ENCODE measurements at places on chromosomes 1 and 21.

- peak; percentile 73 for DNase-seq
Observed at GRCh38 chr1:32180186-32181060, 948 bp downstream of the TXLNA start.

- DNase-seq: no peak
Observed at GRCh38 chr1:87224201-87224600, 104.5 kb upstream of the LMO4 start.

GRCh38 chr1:24020025-24020424 lies 39.9 kb upstream of the SRSF10 start:
- DNase-seq: no peak

GRCh38 chr1:242523719-242524570 lies 552 bp downstream of the PLD5 start:
- DNase-seq: peak; percentile 65

DNA sequence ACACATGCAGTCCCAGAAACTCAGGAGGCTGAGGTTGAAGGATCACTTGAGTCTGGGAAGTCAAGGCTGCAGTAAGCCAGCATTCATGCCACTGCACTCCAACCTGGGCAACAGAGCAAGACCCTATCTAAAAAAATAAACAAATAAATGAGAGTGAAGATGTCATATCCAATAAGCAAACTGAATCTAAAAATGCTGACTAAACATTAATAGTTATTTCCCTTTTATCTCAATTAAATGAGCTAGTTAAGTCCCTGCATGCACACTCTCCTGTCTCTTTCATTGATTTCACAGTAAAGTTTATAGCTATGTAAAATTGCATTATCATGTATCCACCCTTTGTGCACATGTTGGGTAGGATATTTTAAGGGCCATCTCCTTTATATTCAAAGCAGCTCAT lies 81.1 kb upstream of the L1TD1 start:
- DNase-seq: no peak

DNA sequence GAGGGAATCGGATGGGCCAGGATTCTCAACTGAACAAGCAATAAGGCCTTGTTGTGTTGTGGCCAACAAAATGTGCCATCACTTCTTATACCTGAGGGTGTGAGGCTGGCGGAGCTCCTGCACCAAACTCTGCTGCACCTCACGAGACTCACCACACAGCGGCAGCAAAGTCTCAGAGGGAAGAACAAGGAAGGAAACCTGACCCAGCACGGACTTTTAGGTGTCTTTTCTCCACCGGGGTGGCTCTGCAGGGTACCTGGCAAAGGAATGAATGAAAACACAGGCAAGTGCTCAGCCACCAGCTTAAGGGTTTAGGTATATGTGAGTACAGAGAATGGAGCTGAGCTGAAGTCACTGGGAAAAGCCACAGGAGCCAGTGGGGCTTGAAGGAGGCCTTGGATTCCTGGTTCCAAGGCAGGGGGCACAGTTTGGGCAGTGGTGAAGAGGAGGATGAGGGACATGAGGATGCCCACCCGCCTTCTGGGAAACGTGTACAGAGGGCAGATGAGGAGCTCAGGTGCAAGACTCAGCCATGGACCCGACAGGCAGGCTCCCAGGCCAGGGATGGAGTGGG lies 31.1 kb upstream of the HSD3B1 start:
- DNase-seq: peak; percentile 87

DNA sequence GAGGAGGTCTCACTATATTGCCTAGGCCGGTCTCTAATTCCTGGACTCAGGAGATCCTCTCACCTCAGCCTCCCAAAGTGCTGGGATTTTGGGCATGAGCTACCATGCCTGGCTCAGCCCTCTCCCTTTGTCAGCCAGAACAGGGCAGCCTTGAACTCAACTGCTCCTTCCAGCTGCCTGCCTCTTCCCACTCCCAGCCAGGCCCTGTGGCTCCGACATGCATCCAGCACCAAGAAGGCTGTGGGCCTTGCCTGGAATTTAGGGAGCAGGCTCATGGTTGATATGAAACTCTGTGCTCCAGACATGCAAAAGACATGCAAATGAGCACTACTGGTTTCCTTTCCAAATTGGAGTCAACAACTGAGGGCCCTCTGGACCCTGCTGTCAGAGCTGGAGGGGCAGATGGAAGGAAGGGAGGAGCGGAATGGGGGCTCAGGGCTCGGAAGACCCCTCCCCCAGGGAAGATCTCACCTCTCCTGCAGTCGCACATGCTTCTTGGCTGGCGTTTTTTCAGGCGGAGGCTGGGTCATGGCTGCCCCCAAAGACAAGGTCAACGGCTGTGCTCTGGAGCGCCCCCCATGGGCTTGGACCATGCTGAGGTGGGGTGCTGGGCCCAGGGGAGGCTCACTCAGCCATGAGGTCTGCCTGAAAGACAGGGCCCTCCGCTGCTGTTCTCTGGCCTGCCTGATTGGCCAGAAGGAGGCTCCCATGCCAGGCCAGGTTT lies 1.4 kb downstream of the PTPN7 start:
- no peak for DNase-seq

- DNase-seq: peak; percentile 36
Observed at GRCh38 chr1:116556289-116557006, 14.4 kb downstream of the CD58 start.

GRCh38 chr1:15323989-15324868 lies 77.2 kb downstream of the FHAD1 start:
- DNase-seq: peak; percentile 30

DNA sequence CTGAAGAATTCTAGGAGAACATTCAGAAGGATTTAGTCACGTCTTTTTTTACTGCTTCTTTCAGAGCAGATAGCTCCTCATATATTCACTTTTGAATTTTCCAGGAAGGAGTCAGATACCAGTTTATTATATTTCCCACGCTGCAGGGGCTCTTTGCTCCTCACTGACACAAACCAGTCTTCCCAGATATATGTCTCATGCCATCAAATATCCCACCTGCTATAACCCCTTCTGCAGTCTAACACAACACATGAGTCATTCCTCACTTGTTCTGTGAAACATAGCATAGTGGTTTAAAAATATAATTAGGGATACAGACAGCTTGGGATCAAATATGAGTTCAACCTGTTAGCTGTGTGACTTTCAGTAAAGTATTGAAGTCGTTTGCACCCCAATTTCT lies 251.7 kb upstream of the DPYD start:
- no peak for DNase-seq

DNA sequence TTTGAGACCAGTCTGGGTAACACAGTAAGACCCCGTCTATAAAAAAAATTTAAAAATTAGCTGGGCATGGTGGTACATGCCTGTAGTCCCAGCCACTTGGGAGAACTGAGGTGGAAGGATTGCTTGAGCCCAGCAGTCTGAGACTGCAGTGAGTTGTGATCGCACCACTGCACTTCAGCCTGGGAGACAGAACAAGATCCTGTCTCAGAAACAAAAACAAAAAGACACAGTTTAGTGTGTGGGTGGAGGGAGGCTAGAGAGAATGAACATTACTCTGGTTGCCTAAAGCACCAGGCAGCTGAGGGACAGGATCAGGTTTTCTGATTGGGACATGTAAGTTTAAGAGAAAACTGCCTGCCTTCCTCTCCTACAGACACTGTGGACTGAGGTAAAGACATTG lies 42.3 kb downstream of the VAMP4 start:
- no peak for DNase-seq

- DNase-seq: no peak
Observed at GRCh38 chr1:205286335-205286950, 35.1 kb downstream of the NUAK2 start.

DNA sequence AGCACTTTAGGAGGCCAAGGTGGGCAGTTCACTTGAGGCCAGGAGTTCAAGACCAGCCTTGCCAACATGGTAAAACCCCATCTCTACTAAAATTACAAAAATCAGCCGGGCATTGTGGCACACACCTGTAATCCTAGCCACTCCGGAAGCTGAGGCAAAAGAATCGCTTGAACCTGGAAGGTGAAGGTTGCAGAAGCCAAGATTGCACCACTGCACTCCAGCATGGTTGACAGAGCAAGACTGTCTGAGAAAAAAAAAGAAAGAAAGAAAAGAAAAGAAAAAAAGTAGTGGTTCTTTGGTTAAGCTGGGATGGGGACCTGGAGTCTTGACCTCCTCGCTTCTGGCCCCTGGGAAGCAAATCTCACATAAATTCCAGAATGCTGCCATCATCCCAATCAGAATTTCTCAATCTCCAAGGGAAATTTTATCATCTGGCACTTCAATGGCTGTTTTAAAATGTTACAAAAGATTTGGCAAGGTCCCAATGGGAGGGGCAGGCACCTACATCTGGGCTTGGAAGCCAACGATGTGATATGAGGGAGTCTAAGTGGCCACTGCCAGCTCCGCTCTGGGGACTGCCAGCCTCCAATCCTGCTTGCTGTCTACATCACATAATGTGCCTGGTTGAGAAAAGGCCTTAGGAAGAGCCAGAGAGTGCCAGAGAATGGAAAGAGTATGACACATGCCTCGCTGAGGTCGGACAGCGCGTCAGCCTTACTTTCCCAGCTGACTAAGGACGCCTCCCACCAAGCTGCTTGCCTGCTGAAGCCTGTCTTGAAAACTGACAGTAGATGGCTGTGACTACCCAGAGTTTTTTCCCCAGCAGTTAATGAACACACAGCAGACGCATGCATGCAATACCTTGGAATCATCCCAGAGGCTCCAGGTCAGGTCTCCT lies 42.1 kb upstream of the SRP9 start:
- DNase-seq: peak; percentile 72

DNA sequence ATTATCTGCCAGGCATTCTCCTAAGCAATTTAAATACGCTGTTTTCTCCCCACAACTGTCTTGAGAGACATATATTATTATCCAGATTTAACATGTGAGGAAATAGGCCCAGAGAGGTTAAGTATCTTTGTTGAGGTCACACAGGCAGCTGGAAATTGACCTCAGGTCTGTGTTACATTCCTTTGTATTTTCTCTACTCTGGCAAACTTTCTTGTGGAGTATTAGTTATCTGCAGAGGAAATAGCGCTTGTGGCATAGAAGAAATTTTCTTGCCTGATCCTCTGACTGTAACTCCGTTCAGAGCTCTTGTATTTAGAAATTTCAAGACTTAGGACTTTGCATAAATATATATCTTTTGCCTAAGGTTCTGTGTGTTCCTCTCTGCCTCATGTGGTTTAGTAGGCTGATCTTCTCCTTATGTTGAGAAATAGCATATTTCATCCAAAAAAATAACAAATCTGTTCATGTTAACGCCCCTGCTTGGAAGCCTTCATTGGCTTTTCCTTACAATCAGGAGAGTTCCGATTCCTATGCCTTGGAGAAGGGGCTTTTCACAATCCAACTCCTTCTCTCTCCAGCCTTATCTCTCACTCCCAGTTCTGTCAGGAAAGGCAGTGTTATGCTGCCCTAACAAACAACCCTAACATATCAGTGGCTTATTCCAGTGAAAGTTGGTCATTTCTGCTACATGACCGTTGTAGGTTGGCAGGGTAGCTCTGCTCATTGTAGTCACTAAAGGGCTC lies 2.5 kb upstream of the JUN start:
- no peak for DNase-seq

- no peak for DNase-seq
Observed at GRCh38 chr21:17903029-17903806, 84.1 kb upstream of the C21orf91 start.

- no peak for DNase-seq
Observed at GRCh38 chr1:226798427-226799411, 59.6 kb upstream of the ITPKB start.
